ENCODE measurements at places on chromosomes 6 and 20.

- no peak for DNase-seq
Measured at GRCh38 chr6:26613689-26614683, 17.2 kb downstream of the ABT1 start.

DNA sequence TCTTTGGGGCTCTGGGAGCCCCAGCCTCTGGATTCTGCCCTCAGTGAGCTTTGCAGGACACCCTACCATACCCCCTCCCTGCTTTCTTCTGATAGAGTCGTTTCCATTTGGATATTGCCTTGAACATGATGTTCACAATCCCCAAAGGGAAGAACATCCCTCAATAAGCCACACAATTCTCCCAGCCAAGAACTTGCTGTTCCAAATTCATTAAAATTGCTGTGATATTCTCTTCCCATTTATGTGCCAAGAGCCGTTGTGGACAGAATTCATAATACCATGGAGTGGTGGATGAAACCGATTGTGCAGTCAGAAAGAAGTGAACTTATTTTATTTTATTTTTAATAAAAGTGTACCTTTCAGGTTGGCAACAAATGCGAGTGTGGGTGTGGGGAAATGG is 95.8 kb downstream of the DHX35 start:
- DNase-seq, result no peak

- no peak for DNase-seq
Measured at GRCh38 chr6:132790450-132790849, 8.0 kb downstream of the SLC18B1 start.

- no peak for DNase-seq
Measured at GRCh38 chr20:44394452-44394701, 38.9 kb downstream of the HNF4A start.

DNA sequence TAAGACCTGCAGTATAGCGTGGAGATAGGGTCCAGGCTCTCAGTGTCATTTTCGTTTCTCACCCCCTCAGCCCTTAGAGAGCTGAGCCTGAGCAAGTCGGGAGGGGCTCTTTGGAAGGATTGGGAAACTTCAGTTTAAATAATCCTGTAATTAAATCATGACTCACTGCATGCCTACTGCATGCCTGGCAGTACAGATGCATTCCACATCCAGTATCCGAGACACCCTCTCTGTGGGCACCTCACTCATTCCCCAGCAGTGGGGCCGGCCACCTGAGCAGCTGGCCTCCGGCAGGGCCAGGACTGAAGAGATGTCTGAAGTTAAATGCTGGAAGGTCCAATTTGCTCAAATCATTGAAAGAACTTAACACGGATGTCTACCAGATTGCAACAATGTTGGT is 316.6 kb downstream of the THBS2 start:
- DNase-seq, result no peak

DNA sequence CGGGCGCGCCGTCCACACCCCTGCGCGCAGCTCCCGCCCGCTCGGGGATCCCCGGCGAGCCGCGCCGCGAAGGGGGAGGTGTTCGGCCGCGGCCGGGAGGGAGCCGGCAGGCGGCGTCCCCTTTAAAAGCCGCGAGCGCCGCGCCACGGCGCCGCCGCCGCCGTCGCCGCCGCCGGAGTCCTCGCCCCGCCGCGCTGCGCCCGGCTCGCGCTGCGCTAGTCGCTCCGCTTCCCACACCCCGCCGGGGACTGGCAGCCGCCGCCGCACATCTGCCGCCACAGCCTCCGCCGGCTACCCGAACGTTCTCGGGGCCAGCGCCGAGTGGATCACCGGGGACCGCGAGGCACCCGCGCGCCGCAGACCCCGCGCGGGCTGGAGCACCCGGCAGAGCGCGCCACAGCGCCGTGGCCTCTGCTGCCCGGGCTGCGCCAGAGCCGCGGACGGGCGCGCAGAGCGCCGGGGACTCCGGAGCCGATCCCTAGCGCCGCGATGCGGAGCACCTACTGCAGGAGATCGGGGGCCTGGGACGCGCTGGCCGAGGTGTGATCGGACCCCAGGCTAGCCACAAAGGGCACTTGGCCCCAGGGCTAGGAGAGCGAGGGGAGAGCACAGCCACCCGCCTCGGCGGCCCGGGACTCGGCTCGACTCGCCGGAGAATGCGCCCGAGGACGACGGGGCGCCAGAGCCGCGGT is at the start of gene BMP2:
Gene BMP2 (plus strand): TSS at position 151 of the 692 bp plus-strand sequence. CDS start 2,441 bp downstream, outside the sequence.
- DNase-seq, result no peak

DNA sequence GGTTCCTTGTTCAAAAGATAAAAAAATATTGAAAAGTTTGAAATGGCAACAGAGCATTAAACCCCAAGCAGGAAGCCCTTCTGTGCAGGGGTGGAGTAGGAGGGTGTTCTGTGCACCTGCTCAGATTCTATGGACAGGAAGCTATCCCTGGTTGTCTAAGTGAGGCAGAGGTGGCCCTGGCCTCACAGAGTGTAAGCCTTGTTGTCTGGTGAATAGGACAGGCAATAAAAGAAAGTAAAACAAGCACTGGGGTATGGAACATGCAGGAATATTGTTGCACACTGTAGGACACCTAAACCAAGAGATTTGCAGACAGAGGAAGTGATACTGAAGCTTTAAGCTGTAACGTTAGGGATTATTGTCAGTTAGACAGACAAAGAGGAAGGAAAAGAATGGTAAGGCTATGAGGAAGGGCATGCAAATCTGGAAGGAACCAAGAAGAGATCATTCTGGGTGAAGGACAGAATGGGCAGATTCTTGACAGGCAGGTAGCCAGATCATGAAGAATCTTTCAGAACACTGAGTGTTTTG is 66.8 kb downstream of the TBC1D7 start:
- DNase-seq, result no peak

DNA sequence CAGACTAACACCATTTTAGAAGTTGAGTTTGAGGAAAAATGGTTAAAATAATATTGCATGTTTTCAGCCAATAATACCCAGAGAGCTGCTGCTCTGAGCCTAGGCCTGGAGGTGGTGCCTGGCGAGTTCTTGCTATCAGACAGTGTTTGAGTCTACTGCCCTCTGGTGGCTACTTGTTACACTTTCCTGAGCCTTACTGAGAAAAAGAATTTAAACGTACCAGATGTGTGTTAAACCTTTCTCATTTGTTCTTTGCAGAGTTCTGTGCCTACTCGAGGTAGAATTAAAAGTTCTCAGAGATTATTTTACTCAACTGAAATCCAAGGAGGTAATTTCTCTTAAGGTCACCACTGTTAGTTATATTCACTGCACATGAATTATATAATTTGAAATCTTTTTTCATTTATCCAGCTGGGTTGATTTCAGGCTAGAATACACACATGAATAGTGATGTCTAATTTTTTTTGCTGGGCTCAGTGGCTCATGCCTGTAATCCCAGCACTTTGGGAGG is 38.2 kb downstream of the SHLD1 start:
- peak; percentile 50 for DNase-seq

- no peak for DNase-seq
Measured at GRCh38 chr20:63228806-63229205, 6.9 kb upstream of the BIRC7 start.

GRCh38 chr6:135334169-135334568 is 153.1 kb downstream of the MYB start:
- no peak for DNase-seq

DNA sequence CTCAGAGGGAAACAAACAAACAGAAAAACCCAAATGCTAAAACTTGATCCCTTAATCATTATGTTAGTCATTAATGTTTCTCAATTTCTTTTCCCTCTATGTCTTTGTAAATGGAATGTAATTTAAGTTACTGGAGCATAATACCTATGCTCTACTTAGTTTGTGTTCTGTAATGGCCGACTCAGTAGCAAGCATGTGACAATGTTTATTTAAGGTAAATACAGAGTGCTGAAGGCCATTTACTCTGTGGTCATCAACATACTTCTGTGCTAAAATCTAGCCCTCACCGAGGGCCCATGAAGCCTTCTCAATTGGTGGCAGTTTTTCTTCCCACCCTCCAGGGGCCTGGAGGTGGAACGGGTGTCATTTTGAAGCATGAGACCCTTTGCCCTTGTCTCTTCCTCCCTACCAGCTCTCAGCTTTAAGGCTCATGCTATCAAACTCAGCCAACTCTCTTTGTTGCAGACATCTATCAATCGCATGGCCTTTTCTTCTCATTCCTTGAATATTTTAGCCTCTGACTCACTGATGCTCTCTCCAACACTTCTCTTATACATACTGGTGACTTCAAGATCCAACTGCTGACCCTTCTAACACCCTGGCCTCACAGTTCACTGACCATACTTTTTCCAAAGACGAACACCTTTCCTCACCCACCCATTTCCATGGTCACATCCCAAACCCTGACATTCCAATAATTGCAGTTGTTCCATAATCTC is 48.2 kb downstream of the STX7 start:
- DNase-seq, result no peak

- DNase-seq, result no peak
Measured at GRCh38 chr6:20447581-20448132, 46.0 kb downstream of the E2F3 start.

DNA sequence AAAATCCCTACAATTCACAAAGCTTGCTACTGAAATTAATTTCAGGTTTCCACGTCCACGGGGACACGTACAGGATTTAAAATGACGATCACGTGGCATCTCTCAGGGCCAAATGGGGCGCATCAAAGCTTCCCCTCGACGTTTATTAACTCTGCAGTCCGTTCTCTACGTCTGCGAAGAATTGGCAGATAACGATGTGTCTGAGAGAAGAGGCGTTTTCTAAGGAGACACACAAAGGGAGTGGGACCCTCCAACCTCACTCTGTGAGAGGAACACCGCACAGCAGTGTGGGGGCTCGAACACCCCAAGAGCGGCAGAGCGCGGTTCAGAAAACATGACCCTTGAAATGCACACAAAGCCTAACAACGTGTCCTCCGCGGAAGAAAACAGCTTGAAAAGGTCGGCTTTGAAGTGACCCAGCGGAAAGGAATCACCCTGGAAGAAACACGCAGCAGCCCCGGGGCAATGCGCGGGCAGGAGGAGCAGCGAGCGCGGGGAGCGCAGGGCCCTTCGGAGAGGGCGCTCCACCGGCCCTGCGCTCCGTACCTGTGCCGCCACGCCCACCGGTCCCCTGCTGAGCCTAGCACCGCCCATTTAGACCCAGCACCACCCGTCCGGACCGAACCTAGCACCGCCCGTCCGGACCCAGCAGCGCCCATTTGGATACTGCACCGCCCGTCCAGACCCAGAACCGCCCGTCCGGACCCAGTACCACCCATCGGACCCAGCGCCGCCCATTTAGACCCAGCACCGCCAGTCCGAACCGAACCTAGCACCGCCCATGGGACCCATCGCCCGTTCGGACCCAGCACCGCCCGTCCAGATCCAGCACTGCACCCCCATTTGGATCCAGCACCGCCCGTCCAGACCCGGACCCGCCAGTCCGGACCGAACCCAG is 1.1 kb upstream of the AFDN start:
- no peak for DNase-seq

GRCh38 chr6:102313699-102314098 is 920.2 kb downstream of the GRIK2 start:
- no peak for DNase-seq

- no peak for DNase-seq
Measured at GRCh38 chr6:45709781-45710220, 305.9 kb downstream of the CLIC5 start.

Data from activated T-helper 1 cell treated with Interleukin-2 at 50 U/mL for 16 hours (primary cell).